ENCODE measurements at places on chromosomes 6 and 20.

GRCh38 chr20:45905505-45906079 lies 6.4 kb downstream of the PLTP start:
- no peak for DNase-seq

DNA sequence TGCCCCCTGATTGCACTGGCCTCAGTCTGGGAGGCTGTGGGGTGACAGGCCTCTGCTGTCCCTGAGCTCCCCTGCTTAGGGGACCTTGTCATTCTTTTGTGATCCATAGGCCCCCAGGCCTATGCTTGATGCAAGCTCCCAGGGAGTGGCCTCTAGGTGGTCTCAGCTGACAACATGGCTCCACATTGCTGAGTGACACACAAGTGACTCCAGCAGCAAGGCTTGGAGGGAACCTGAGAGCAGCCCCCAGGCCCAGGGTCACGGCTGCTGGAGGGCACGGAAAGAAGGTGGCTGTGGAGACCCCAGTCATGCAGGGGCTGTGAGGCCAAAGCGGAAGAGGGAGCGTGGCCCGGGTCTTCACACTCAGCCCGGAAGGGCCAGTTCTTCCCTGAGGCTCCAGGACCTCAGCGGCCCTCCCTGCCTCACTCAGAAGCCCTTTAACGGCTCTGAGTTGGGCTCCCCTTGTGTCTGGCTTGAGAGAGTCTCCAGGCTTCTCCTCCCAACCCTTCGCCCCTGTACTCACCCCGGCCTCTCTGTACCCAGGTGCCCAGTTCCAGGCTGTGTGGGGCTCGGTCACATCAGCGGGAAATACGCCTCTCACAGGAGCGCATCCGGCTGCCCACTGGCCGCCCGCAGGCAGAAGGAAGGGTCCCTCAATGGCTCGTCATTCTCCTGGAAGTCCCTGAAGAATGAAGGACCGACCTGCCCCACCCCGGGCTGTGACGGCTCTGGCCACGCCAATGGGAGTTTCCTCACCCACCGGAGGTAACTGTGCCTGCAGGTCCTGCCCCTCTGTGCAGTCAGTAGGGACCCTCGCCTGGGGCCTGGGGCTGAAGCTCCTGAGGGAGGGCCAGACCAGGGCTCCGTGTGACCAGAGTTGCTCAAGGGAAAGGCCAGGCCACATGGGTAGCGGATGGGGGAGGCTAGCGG lies 23.7 kb upstream of the PCMTD2 start:
- DNase-seq = no peak

- no peak for DNase-seq
Measured at GRCh38 chr20:60883496-60883895, 368.6 kb upstream of the CDH4 start.

- no peak for DNase-seq
Measured at GRCh38 chr20:50380697-50381040, 129.5 kb upstream of the PTPN1 start.

GRCh38 chr20:59765599-59766177 lies 161.3 kb downstream of the PHACTR3 start:
- no peak for DNase-seq

DNA sequence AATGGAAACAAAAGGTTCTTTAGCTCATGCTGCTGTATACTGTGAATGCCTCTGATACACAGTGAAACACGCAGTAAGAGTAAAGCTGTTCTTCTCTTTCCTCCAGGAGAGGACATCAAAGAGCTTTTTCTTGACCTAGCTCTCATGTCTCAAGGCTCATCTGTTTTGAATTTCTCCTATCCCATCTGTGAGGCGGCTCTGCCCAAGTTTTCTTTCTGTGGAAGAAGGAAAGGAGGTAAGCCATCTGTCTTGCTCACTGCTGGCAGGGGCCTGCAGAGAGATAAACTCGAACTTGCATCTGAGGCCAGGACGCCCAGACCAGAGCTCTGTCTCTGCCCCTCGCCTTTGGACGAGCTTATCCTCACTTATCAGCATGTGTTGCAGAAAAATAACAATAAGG lies 37.7 kb downstream of the LY86 start:
- no peak for DNase-seq

- DNase-seq = no peak
Measured at GRCh38 chr6:65814071-65814470, 107.0 kb upstream of the EYS start.

DNA sequence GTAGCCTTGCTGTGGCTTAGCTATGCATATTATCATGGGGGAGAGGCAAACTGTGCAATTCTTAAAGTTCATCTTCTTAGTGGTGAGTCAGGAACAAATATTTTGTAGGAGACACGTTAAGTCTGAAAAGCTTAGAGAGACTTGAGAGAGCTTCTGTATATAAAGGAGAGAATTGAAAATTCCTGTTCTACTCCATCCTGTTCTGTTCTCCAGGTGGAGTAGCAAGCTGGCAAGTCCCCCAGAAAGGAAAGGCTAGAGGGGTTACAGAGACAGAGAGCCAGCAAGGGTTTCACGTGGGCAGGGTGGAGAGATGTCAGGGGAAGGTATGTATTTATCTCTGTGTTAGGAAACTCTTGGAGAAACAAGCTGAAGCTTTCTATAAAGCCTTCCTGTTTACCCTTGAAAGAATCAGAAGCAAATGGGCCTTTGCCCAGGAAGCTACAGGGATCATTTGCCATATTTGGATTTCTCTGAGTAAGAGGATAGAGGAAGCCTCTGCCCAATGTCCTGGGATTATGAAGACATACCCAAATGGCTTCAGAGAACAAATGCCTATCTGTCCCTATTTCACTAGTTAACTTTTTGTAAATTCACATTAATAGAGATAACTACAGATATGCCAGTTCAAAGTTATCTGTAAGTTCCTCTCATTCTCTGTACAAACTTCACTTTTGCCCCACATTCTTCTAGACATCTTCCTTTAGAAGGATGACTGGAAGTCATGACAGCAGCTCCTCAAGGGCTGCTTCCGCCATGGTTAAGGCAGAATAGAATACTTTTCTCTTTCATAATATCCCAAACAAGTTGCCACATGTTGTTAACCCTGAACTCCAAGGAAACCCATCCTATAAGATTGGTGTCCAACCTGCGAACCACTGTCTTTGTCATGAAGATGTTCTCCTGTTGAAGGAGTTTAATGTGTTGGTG lies 126.7 kb upstream of the NEDD9 start:
- no peak for DNase-seq

DNA sequence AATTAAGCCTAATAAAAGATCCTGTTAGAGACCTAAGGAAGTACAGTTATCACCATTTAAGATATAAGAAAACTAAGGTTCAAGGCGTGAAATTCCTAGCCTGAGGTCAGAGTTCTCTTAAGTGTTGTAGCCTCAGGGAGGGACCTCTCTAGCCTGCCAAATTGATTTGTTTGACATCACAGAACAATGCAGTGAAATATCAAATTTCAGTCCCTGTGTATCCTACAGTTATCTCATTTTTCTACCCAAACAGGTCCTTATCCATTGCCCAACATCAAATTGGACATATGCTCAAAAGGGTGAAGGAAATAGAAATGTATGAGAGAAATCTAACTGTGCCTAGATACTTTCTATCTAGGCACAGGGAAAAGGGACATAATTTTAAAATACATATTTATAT lies 63.0 kb downstream of the NCOA7 start:
- DNase-seq = no peak

DNA sequence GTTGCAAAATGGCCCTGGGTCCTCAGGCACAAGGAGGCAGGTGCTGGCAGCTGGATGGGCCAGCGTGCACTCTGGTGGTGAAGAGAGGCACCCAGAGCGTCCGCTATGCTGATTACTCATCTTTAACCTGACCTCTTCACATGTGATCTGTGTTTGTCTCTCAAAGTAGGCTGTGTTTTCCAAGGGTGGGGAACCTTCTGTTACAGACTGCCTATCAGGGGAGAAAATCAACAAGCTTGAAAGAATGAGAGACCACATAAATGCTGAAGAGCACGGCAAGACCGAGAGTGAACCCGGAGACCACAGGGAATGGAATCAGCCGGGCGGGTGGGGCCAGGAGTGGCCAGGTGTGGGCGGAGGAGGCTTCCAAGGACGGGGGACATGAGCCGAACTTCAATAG lies 16.2 kb downstream of the BNIP5 start:
- no peak for DNase-seq

DNA sequence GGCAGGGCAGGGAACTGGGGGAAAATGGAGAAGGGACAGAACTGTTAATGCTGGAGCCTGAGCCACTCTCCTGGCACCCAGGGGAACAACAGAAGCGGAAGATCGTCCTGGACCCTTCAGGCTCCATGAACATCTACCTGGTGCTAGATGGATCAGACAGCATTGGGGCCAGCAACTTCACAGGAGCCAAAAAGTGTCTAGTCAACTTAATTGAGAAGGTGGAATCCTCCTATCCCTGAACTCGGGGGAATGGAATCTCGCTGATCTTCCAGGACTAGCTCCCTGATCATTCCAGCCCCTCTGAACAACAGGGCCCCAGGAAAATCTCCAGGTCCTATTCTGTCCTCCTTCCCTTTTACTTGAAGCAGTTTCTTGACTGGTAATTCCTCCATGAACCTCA lies 2.0 kb downstream of the CFB start:
- no peak for DNase-seq

DNA sequence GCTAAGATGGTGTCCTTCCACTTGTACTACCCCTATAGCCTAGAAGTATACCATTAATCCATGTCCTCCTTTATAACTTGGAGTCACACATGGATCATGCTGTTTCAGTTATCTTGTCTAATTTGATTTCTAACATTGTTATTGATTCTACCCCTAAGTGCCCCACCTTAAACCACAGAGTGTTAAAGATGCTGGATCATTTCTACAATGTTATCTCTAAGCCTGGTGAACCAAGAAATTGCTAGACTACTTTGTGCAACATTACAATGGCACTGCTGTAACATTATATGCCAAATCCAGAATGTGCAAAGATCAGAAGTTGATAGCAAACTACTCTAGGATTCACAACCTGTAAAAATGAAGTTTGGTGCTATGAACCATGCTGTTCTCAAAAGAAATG lies 1.7 kb downstream of the CGA start:
- DNase-seq = no peak

- no peak for DNase-seq
Measured at GRCh38 chr6:159092631-159093030, 47.8 kb upstream of the TAGAP start.

- DNase-seq = no peak
Measured at GRCh38 chr20:62748311-62748710, 39.7 kb downstream of the NTSR1 start.

GRCh38 chr6:105135907-105136430 lies 43.8 kb downstream of the POPDC3 start:
- DNase-seq = no peak

DNA sequence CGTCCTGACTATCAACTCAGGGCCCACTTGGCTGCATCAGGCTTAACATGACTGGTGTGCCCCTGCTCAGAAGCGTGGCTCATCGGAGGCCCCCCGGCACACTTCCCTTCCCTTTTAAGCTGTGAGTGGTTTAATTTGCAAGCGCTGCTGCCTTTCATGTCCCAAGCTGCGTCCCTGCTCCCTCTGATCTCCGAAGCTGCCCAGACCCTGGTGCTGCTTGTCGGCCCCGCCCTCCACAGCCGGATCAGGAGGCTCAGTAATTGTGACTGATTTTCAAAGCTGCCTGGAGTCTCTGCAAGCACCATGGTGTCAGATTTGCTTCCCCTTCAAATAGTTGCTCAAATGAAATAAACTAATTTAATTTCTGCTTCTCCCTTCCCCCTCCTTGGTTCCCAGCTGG lies 71.1 kb downstream of the CDH22 start:
- DNase-seq = no peak

- no peak for DNase-seq
Measured at GRCh38 chr20:47117773-47118172, 223.1 kb downstream of the EYA2 start.

DNA sequence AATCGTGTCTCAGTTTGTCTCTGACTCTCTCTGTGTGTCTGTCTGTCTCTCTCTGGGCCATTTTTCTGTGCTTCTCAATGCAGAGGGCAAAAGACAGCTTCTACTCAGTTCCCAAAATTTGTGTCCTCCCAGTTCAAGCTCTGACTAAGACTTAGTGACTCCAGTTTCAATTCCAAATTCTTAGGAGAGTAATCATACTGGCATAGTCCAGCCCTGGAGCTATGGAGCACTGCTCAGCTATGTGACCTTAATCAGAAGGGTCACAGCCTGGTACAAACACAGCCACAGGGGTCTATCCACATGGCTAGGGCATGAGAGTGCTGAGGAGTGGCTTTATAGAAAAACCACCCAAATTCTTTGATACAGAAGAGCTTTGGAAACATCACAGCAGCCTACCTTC lies 91.9 kb downstream of the FOXF2 start:
- DNase-seq = no peak

DNA sequence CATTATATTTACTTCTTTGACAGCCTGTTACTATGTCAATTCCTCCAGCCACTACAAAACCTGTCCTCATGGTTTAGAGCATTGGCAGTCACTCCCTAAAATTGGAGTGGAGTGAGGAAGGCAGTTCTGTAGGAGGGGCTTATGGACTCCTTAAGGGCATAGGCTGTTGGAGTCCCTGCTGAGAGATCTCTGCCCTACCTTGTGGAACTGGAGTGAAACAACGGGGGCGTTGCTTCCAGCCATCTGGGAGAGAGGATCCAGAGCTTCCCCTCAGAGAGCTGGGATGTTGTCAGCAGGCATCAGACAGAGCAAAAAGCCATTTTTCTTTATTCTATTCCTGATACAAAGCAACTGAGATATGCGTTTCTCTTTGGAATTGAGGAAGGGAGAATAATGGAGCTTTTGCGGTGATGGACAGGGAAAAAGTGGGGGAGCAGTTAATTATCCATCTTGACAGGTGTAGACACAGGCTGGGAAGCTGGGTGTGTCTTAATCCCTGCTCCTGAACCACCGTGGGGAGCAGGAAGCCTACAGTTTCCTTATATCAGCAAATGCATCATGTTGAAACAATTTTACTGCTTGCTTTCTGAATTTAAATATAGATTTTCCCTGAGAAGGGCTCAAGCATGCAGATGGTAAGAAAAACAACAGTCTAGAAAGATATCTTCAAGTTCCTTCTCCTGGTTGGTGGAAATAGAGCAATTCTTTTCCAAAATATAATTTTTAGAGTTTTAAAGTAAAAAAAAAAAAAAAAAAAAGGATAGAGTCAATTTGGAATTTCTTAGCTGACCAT lies 402.5 kb downstream of the PLCB1 start:
- no peak for DNase-seq

GRCh38 chr6:56803594-56803993 lies 151.3 kb upstream of the BEND6 start:
- no peak for DNase-seq

DNA sequence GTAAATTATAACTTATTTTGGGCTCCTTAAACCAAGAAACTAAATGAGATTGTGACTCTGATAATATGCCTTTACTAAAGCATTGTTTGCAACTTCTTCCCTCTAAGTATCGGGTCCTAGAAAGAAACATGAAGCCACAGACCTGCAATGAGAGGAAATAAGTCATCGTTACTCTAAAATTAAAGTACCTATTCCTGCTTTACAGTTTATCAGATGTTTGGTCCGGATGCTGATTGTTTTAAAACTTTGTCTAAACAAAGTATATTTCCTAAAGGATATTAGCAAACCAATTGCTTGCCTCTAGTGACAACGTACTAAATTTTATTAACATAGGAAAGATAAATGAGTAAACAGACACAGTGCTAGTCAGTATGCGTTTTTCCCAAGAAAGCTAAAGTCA lies 216.8 kb downstream of the GJA1 start:
- DNase-seq = no peak

GRCh38 chr6:16438718-16439591 lies 200.6 kb downstream of the GMPR start:
- no peak for DNase-seq

GRCh38 chr20:64091340-64091739 lies 7.1 kb upstream of the LKAAEAR1 start:
- no peak for DNase-seq
